Urothelium cell line (cell line): ENCODE measurements at places on chromosomes 5 and 9.
A peak's percentile ranks its signal among the peaks of the same experiment; 100 is the strongest.

DNA sequence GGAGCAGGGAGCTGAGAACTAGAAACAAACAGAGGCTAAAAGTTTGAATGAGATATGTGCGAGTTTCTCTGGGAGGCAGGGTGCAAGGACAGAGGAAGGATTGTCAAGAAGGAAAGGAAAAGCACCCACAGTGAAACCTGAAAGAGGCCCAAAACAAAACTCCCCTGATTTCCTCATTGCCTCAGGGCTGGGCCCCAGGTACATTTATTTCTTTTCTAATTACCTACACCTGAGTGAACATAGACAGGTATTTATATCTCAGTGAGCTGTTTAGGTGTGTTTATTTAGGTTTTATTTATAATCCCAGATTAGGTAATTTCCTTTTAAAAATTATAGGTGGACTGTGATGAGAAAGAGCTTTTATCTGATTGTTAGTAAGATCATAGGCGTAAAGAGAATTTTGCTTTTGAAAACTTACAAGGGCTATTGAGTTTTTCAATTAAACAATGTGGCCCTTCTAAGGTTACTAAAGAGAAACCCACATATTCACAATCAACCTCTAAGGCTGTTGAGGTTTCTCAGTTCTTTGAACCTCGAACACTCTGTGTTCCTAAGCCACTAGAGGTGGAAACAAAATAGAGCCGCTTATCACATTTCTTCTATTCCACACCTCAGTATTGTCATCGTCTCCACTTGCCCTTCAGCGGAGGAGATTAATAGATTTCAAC lies 344.8 kb downstream of the ZNF608 start:
- DNase-seq, result no peak

DNA sequence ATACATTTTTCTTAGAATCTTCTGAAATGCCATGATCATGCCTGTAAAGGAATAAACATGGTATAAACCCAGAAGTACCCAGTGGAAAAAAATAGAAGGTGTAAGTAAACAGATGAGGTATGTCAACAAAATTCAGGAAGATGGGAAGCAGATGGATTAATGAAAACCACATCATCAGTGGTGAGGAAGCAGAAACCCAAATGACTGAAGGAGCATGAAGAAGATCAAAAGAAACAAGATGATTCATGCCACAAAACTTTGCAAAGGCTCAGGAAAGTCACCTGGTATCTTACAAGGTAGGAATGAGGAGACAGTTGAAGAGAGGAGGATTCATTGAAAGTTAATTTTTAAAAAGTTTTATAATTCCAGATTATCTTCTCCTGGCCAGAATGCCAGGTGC lies 132.8 kb upstream of the PAPPA start:
- peak; percentile 45 for DNase-seq

GRCh38 chr9:92208693-92209524 lies 84.6 kb downstream of the IARS1 start:
- DNase-seq, result no peak

- peak; percentile 48 for DNase-seq
These were observed 76.2 kb upstream of the PTPN3 start for GRCh38 chr9:109574061-109574882.
